WTC11 (cell line): ENCODE measurements at places on chromosomes 16 and 17. TPM values are rescaled to one million over a fixed set of nuclear protein-coding genes. Genes with fewer than 3 reads are reported as not detected.

Gene KCNAB3
- total RNA-seq: 3.2 to 6.7 TPM (median 6.5 TPM) in 3 replicates

- DNase-seq: no peak
Observed at GRCh38 chr17:72545766-72546165, 424.9 kb downstream of the SOX9 start.

Gene PROCA1
- 28.4 to 33.9 TPM (median 31.7 TPM) in 3 replicates for total RNA-seq

Gene SCARF1
- total RNA-seq: 3.7 to 5.4 TPM (median 4.9 TPM) in 3 replicates

GRCh38 chr16:81526199-81526598, 81.6 kb downstream of the CMIP start:
- DNase-seq: no peak

DNA sequence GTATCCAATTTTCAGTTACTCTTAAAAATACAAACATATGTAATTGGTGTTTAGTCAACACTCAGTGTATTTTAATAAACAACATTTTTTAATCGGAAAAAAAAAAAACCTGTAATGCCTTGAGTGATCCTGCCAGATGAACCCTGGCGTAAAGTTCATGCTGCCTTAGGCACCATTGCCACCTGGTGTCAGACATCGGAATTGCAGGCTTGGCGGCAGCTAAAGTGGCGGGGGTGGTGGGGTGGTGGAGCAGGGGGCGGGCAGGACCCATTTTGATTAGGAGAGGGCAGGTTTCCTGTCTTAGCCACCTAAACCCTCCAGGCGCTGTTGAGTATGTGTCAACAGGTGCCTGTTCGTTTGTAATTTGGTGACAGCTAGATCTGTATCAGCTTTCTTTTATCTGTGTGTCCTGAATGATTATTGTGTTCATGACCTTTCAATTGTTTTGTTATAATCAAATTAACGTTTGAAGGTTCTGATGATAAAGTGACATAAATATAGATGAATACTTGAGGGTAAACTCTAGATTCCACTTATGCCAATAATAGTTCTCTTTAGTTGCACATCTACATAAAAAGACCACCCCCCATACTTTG, 588.7 kb downstream of the CDH13 start:
- peak; percentile 93 for DNase-seq

Gene PIK3R5
- total RNA-seq: 5.9 to 7.5 TPM (median 5.9 TPM) in 3 replicates

DNA sequence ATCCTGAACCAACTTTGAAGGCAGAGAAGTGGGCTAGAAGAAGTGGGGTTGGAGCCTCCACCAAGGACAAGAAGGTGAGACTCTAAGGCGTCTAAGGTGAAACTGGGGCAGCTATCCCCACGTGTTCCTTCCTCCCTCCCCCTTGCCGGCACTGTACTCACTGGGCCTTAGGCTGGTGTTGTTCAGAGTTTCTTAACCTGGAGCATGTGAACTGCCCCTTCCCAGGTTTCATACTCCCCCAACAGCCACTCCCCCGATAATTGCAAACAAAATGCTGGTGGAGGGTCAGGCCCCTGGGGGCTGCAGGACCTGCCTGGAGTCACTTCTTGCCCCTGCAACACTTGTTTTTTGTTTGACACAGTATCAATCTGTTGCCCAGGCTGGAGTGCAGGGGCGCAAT, 7.3 kb upstream of the SOCS3 start:
- DNase-seq: no peak

- DNase-seq: peak; percentile 96
Observed at GRCh38 chr17:6831661-6832263, at the start of gene TEKT1. TEKT1 (minus strand) TSS chr17:6831729; CDS start chr17:6830376, 1,353 bp downstream.

- DNase-seq: no peak
Observed at GRCh38 chr17:12537436-12537835, 128.3 kb upstream of the MYOCD start.

DNA sequence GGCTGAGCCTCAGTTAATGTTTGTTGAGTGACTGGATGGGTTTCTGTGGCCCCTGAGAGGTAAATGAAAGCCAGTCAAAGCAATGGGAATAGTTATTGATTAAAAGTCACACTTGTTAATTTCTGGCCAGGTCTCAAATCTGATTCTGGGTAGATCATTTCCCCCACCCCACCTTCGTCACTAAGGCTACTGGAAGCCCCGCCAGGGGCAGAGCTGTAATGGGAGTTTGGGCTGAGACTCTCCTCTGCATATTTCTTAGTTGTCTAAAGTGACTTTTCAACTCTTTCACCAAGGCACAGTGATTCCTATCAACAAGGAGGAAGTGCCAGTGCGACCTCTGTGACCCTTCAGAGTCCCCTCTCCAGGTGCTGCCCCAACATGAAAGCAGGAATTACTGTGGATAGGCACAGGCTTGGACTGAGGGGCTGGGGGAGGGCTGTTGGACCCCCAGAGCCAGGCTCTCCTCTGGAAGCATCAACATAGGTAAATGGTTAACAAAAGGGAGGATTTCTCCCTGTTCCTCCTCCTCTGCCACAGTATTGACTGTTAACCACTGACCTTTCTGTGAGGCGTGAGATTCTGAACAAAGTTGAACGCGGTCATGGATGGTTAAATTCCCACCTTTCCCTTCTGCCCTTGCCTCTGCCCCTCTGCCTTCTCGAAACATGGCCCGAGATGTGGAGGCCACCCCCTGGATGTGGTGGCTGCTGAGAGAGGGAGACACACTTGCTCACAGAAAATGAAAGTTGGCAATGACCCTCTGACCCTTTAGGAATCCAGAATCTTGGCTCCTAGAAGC, 20.8 kb upstream of the TBX2 start:
- no peak for DNase-seq

GRCh38 chr16:47983999-47984580, 171.7 kb downstream of the ABCC12 start:
- DNase-seq: no peak

GRCh38 chr16:35733971-35734702, 2274.7 kb downstream of the TP53TG3F start:
- DNase-seq: no peak

Gene CCL17
- not detected in 3 replicates for total RNA-seq

Gene BEAN1
- 0.07 TPM in 1 of 3 replicates, not detected in the others for total RNA-seq

- DNase-seq: no peak
Observed at GRCh38 chr16:87581857-87582215, 20.5 kb upstream of the JPH3 start.

Gene PCYT2
- 24.7 to 31.4 TPM (median 26.3 TPM) in 3 replicates for total RNA-seq

Gene CCDC40
- total RNA-seq: 15.1 to 16.3 TPM (median 15.2 TPM) in 3 replicates

DNA sequence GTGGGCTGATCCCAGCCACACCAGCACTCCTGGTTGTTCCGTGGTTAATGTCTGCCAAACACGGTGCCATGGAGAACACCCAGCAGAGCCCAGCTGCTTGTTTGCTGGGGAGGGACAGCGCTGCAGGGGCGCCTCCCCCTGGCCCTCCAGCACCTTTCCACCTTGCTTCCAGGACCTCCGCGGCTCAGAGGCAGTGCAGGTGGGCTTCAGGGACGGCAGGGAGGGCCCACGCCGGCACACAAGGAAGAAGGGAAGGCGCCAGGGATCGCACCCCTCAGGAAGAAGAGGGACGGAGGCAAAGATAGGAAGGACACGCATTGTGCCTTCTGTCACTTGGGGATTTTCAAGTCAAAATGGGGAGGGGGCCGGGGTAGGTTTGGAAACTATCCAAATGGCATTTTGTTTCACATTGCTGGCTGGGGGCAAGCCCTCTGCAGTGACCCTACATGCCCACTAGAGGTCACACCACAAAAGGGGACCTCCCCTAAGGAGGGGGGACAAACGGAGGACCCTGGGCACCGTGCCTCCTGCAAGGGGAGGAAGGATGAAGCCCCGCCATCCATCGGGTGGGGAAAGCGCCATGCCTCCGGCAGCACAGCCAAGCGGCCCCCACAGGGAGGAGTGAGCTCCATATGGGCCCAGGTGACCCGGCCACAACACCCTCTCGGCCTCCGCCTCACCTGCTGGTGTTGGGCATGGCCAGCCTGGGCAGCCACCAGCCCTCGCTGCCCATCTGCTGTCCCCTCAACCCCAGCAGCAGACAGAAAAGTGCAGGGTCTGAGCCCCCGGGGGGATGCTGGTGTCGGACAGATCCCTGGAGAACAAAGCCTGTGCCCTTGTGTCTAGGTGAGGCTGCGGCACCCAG, 7.5 kb upstream of the C16orf95 start:
- peak; percentile 78 for DNase-seq

GRCh38 chr16:51084074-51084928, 66.8 kb downstream of the SALL1 start:
- DNase-seq: no peak

GRCh38 chr16:61306204-61306603, 730.0 kb downstream of the CDH8 start:
- DNase-seq: no peak

DNA sequence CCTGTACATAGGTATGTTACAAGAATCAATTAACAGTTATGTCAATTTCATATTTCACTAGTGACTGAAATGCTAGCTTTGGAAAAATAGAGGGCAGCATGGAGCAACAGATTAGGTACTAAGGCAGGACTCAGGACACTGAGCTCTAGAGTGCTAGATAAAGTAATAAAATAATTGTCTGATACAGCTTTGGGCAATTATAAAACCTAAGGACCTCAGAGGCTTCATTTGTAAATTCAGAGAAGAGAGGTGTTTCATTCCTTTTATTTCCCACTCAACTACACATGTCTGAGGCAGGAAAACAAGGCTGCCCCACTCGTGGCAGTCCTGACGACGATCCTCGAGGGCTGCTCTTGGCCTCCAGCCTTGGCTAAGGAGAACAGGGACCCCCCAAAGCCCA, 81.5 kb downstream of the CA4 start:
- DNase-seq: no peak

DNA sequence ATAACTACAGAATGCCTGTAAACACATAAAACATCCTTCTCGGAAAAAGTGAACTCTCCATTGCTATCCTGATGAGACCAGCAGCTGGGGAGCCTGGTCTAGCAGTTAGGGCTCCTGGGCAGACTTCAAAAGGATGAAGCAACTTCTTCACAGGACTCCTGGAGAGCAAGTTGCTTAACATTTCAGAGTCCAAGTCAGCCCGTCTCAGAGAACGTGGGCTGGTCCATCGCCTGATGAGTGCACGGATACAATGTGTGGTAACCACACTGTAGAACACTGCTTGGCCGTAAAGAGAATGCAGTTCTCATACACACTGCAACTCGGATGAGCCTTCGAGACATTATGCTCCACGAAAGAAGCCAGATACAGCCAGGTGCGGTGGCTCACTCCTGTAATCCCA, 52.7 kb downstream of the TMEM235 start:
- DNase-seq: no peak

Gene MEFV
- 0.09 to 0.21 TPM (median 0.14 TPM) in 3 replicates for total RNA-seq

Gene KRT39
- total RNA-seq: not detected in 3 replicates

Gene SALL1
- total RNA-seq: 63.9 to 67.0 TPM (median 65.0 TPM) in 3 replicates

Gene CLEC18B
- 0.20 to 0.71 TPM (median 0.50 TPM) in 3 replicates for total RNA-seq

Gene LRRC37A2
- 4.3 to 4.9 TPM (median 4.6 TPM) in 3 replicates for total RNA-seq

DNA sequence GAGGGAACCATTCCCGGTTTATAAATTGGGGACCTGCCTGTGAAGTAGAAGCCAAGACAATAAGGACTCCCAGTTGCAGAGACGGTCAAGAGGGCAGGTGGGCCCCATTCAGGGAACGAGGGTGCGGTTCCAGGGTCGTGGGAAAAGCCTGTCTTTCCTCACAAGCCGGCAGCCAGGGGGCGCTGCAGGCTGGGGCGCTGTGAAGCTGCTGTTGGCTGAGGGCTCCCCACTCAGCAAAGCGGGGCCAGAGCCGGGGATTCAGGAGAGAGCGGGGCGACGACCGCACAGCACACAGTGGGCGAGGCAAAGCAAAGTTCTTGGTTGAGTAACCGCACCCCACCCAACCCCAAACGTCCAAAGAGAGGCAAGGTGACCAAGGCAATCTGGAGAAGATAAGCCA, 24.9 kb downstream of the CDRT15 start:
- DNase-seq: peak; percentile 63

Gene GUCY2D
- 0.87 to 1.9 TPM (median 1.1 TPM) in 3 replicates for total RNA-seq

GRCh38 chr17:53193044-53193443, 629.7 kb upstream of the KIF2B start:
- no peak for DNase-seq

DNA sequence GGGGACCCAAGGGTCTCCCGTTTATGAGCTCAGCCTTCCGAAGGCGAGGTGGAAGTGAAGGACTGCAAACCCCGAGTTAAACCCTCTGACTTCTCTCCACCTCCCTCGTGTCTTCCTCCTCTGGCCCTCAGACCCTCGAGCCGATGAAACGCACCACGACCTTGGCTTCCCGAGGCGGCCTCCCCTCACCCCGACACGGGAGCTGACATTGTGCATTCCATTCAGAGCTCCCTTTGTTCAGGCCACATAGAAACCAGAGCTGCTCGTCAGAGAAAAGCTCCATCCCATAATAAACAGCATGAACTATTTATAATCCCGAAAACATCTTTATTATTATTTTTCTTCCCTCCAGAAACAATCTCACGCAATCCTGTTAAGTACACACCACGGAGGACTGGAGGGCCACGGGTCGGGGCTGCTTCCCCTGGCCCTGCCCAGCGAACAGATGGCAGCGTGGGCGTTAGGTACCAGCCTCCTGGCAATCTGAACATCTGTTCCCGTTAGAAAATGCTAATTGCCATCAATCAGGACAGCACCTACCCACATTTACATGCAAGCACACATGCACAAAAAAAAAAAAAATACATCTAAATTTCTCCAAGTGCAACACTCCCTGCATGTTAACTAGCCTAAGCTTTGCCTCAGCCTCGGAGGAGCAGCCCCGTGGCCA, 145.7 kb downstream of the RBFOX3 start:
- no peak for DNase-seq

Gene TPSG1
- total RNA-seq: not detected in 3 replicates

Gene NUPR1
- total RNA-seq: 0.33 to 1.1 TPM (median 0.66 TPM) in 3 replicates

Gene GDPD1
- total RNA-seq: 6.0 to 7.1 TPM (median 6.4 TPM) in 3 replicates

- peak; percentile 83 for DNase-seq
Observed at GRCh38 chr17:44911133-44912001, 3.9 kb downstream of the GFAP start.

Gene GABARAPL2
- total RNA-seq: 60.8 to 63.7 TPM (median 62.7 TPM) in 3 replicates

GRCh38 chr17:82489851-82490511, 29.6 kb upstream of the FOXK2 start:
- DNase-seq: no peak
